Activated CD8-positive, alpha-beta memory T cell treated with anti-CD3 and anti-CD28 coated beads for 1 hour (primary cell): ENCODE measurements at places on chromosomes 3 and 15.

GRCh38 chr3:112651071-112651470 lies 10.1 kb upstream of the CCDC80 start:
- DNase-seq, result no peak

- no peak for DNase-seq
Observed at GRCh38 chr15:54280726-54281125, 302.5 kb downstream of the UNC13C start.

DNA sequence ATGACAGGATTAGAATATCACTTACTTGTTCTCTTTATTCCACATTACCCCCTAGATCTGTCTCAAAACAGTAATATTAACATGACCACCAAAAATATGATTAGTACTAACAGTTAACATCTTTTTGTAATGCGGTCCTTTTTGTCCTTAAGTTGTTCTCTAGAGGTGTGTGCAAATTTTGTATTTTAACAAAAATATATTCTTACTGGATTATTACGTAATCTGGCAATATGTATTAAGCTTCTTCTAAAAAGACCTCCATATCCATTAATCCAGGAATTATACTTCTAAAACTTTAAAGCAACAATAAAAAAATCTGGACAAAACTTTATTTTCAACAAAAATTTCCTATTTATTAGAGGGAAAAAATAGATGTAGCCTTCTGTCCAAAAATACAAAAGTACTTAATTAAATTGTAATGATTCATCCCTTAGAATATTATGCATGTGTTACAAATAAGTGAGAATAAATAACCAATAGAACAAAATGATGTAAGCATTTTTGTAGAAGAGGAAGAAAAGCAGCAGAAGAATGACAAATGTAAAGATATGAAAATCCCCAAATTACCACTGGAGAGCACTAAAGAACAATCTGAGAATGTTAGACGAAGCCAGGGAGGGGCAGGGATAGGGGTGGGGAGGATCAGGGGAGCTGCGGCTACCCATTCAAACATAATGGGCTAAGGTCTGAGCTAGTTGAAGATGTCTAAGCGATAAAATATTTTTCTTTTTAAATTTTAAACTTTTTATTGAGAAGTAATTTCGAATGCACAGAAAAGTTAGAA lies 945.6 kb downstream of the MCTP2 start:
- DNase-seq, result no peak

GRCh38 chr3:195196266-195196665 lies 74.7 kb downstream of the XXYLT1 start:
- no peak for DNase-seq

GRCh38 chr3:123139522-123139921 lies 62.2 kb upstream of the SEC22A start:
- no peak for DNase-seq

DNA sequence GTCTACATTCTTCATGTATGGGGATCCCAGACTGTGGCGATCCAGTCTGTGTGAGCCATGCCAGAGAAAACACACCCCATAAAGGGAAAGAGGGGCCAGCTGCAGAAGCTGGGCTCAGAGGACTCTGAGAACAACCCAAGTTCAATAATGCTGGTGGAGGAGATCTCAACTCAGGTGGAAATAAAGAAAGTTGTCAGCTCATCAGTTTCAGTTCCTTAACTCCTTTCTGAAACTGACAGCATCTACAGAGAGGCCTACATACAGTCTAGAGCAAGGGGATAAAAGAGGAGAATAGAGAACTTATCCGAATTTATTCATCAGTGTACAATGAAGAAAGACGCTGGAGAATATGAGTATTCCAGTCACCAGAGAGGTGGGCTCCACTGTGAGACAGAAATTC lies 77.0 kb downstream of the NTRK3 start:
- DNase-seq, result no peak

- DNase-seq, result no peak
Observed at GRCh38 chr3:79040701-79041100, 727.1 kb downstream of the ROBO1 start.
